Activated CD8-positive, alpha-beta T cell treated with anti-CD3 and anti-CD28 coated beads, Interleukin-2, amount 10 ng/mL, durations not matched to agents 7 days and 5 days (primary cell): ENCODE measurements at places on chromosomes 1 and 21. TPM values are rescaled to one million over a fixed set of nuclear protein-coding genes. Genes with fewer than 3 reads are reported as not detected.

GRCh38 chr1:116855773-116856201 is 53.9 kb upstream of the PTGFRN start:
- no peaks in the 10 kb centered on the region for H3K36me3 ChIP-seq
- peaks cover 19% of the 10 kb centered on the region for H3K4me1 ChIP-seq
- DNase-seq: no peak
- no peaks in the 10 kb centered on the region for H3K27me3 ChIP-seq
- H3K4me3 ChIP-seq: no peak overlapping the region
- H3K27ac ChIP-seq: no peak overlapping the region

DNA sequence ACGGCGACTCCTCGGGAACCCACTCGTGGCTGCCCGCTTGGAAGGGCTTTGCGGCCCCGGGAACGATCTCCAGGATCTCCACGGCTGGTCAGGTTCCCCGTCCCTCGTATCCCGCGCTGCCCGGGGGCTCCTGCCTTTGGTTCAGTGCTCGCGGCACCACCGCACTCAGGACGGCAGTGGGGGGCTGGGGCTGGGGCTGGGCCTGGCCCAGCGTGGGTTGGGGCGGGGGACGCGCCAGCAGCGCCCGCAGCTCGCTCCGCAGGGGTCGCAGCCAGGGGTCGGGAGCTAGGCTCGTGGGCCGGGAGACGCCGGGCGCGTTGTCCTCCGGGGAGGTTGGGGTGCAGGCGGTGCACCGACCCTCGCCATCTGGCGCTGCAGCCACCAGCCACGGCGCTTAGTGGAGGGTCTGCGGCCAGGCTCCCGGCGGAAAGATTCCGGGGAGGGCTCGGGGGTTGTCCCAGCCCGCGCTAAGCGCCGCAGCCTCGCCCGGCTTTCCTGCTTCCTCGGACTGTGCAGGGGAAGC is 8.9 kb downstream of the SIM2 start:
- H3K4me1 ChIP-seq: peaks cover 26% of the 10 kb centered on the region
- no peak for DNase-seq
- H3K4me3 ChIP-seq: no peak overlapping the region
- H3K27me3 ChIP-seq: peaks cover 78% of the 10 kb centered on the region
- no peak overlapping the region for H3K27ac ChIP-seq

Gene PHF13
- total RNA-seq: 11.8 TPM

Gene MMP23B
- total RNA-seq: 1.7 TPM

Gene MARK1
- not detected for total RNA-seq

- DNase-seq: no peak
- peaks cover 6% of the 10 kb centered on the region for H3K4me1 ChIP-seq
- H3K4me3 ChIP-seq: no peak overlapping the region
- H3K27me3 ChIP-seq: no peaks in the 10 kb centered on the region
- no peak overlapping the region for H3K27ac ChIP-seq
Measured at GRCh38 chr1:59025898-59026426, 242.1 kb upstream of the JUN start.

GRCh38 chr1:23578311-23578996 is 19.2 kb upstream of the ID3 start:
- peaks cover 64% of the 10 kb centered on the region for H3K4me1 ChIP-seq
- no peaks in the 10 kb centered on the region for H3K27me3 ChIP-seq
- H3K36me3 ChIP-seq: no peaks in the 10 kb centered on the region
- peak; percentile 42 for DNase-seq
- peak overlapping the region; percentile 38 for H3K4me3 ChIP-seq

Gene GPR3
- 0.47 TPM for total RNA-seq

GRCh38 chr1:166944186-166944967 is 31.0 kb downstream of the ILDR2 start:
- H3K36me3 ChIP-seq: no peaks in the 10 kb centered on the region
- H3K27ac ChIP-seq: no peak overlapping the region
- H3K27me3 ChIP-seq: peaks cover 24% of the 10 kb centered on the region
- H3K4me1 ChIP-seq: peaks cover 43% of the 10 kb centered on the region

Gene FMO1
- not detected for total RNA-seq

GRCh38 chr1:41364442-41365319 is 3.4 kb downstream of the FOXO6 start:
- H3K4me1 ChIP-seq: peaks cover 2% of the 10 kb centered on the region
- H3K27ac ChIP-seq: no peak overlapping the region

DNA sequence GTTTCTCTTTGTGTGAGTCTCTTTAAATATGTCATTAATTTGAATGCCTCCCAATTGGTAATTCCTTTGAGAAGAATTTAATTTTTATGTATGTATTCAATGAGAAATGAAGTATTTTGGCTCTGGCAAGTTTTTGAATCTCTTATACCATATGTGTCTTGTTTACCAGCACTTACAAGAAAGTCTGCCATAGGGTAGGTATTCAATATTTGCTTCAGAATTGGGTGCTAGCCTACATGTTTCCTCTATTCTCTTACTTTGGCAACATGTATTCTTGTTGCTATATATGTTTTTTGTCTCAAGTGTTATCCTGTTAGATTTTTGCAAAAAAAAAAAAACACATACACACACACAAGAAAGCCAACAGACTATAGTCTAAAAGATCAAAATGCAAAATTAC is 350.5 kb upstream of the PRMT6 start:
- H3K27ac ChIP-seq: no peak overlapping the region
- no peaks in the 10 kb centered on the region for H3K27me3 ChIP-seq
- no peaks in the 10 kb centered on the region for H3K4me1 ChIP-seq
- DNase-seq: no peak
- H3K4me3 ChIP-seq: no peak overlapping the region

GRCh38 chr1:1003618-1004419 is 3.9 kb upstream of the HES4 start:
- H3K4me3 ChIP-seq: no peak overlapping the region
- no peak overlapping the region for H3K27ac ChIP-seq
- no peaks in the 10 kb centered on the region for H3K36me3 ChIP-seq
- DNase-seq: no peak
- peaks cover 29% of the 10 kb centered on the region for H3K4me1 ChIP-seq

GRCh38 chr1:225460737-225461532 is 33.1 kb upstream of the LBR start:
- H3K36me3 ChIP-seq: no peaks in the 10 kb centered on the region
- no peaks in the 10 kb centered on the region for H3K27me3 ChIP-seq
- H3K27ac ChIP-seq: peak overlapping the region; percentile 75
- DNase-seq: peak; percentile 53
- H3K4me3 ChIP-seq: no peak overlapping the region

DNA sequence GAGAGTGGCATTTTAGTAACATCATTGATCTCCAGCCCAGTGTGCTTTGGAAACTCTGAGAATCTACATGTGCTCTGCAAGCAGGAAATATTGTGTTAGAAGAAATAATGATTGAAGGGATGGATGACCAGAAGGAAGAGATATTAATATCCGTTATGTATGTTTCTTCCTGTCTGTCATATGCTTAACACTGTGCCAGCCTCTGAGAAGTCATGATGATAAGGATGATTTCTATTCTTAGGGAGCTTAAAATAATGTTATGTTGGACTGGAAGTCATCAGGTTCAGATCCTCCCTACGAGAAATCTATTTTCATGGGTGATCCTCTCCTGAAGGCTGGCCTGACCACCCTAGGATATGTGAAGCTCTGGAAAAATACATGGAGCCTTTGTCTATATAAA is 192.4 kb upstream of the GORAB start:
- H3K4me3 ChIP-seq: no peak overlapping the region
- H3K36me3 ChIP-seq: no peaks in the 10 kb centered on the region
- DNase-seq: no peak
- H3K27me3 ChIP-seq: peaks cover 2% of the 10 kb centered on the region
- no peak overlapping the region for H3K27ac ChIP-seq

Gene FCRL5
- total RNA-seq: 0.10 TPM

GRCh38 chr1:202272103-202272845 is 69.5 kb downstream of the UBE2T start:
- peaks cover 3% of the 10 kb centered on the region for H3K4me1 ChIP-seq
- H3K36me3 ChIP-seq: no peaks in the 10 kb centered on the region
- no peak overlapping the region for H3K27ac ChIP-seq
- DNase-seq: no peak
- H3K27me3 ChIP-seq: peaks cover 15% of the 10 kb centered on the region
- H3K4me3 ChIP-seq: no peak overlapping the region

- no peak overlapping the region for H3K4me3 ChIP-seq
- H3K27ac ChIP-seq: no peak overlapping the region
- no peak for DNase-seq
- H3K27me3 ChIP-seq: peaks cover 34% of the 10 kb centered on the region
Measured at GRCh38 chr1:200740571-200741208, 2.0 kb downstream of the CAMSAP2 start.

DNA sequence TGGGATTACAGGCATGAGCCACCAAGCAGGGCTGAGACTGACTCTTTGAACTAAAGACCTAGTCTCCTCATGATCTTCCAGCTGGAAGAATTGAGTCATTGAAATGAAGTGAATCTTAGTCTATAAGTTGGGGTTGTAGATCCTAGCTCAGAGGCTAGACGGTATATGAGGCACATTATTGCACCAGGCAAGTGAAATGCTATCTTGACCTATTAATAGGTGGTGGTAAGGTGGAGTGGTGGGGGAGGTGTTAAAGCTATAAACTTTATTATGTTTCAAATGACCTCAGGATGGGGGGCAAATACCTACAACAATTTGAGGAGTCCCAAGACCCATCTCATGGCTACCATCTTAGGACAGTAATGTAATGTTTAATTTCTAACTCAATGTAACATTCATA is 36.8 kb upstream of the SLC16A1 start:
- H3K4me1 ChIP-seq: no peaks in the 10 kb centered on the region
- H3K27me3 ChIP-seq: no peaks in the 10 kb centered on the region
- no peak overlapping the region for H3K4me3 ChIP-seq
- H3K36me3 ChIP-seq: peaks cover 9% of the 10 kb centered on the region
- no peak overlapping the region for H3K27ac ChIP-seq

DNA sequence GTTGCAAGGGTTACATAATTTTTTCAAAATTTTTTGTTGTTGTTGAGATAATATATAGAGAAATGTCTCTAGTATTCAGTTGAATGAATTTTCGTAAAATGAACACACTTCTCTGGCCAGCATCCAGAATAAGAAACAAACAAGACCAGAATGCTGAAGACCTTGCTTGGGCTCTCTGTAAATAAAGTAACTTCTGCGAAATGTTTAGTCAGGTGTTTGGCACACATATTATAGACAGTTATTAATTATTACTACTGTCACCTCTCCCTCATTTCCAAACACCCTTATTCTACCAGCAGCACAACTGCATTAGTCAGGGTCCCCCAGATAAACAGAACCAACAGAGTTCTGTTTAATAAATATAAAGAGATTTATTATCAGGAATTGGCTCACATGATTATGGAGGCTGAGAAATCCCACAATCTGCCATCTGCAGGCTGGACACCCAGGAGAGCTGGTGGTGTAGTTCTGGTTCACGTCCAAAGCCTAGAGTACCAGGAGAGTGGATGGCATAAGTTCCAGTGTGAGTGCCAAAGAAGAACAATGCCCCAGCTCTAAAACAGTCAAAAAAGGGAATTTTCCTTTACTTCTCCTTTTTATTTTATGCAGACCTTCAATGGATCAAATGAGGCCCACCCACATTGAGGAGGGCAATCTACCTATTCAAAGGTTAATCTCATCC is 44.1 kb upstream of the KCND3 start:
- no peak for DNase-seq
- H3K4me1 ChIP-seq: no peaks in the 10 kb centered on the region
- H3K4me3 ChIP-seq: no peak overlapping the region
- no peak overlapping the region for H3K27ac ChIP-seq
- H3K27me3 ChIP-seq: peaks cover 9% of the 10 kb centered on the region

Gene CATSPERE
- 0.37 TPM for total RNA-seq

Gene CLCC1
- 11.8 TPM for total RNA-seq

Gene TFF1
- not detected for total RNA-seq

- H3K27ac ChIP-seq: peak overlapping the region; percentile 69
- peaks cover 58% of the 10 kb centered on the region for H3K36me3 ChIP-seq
- peaks cover 82% of the 10 kb centered on the region for H3K4me1 ChIP-seq
- peak; percentile 50 for DNase-seq
- peak overlapping the region; percentile 1 for H3K4me3 ChIP-seq
Measured at GRCh38 chr1:67339623-67340343, 32.1 kb downstream of the IL12RB2 start.

DNA sequence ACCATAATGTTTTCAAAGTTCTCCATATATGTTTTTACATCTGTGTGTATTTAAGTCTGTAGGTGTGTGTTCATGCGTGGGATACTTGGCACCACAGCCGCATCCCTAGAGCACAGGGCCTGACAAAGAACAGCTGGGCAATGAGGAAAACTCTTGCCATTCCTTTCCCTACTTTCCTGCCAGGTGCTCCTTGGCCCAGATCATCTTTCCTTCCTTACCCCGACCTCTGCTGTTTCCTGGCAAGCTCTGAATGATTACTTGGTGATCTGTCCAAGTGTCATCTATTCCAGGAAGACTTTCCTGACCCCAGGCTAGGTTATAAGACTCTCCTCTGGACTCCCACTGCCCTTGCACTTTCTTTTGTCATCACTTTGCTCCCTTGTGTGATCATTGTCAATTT is 123.6 kb downstream of the ELAVL4 start:
- no peak overlapping the region for H3K27ac ChIP-seq
- H3K4me1 ChIP-seq: no peaks in the 10 kb centered on the region
- H3K27me3 ChIP-seq: no peaks in the 10 kb centered on the region
- H3K36me3 ChIP-seq: no peaks in the 10 kb centered on the region

Gene TMEM81
- 2.8 TPM for total RNA-seq

DNA sequence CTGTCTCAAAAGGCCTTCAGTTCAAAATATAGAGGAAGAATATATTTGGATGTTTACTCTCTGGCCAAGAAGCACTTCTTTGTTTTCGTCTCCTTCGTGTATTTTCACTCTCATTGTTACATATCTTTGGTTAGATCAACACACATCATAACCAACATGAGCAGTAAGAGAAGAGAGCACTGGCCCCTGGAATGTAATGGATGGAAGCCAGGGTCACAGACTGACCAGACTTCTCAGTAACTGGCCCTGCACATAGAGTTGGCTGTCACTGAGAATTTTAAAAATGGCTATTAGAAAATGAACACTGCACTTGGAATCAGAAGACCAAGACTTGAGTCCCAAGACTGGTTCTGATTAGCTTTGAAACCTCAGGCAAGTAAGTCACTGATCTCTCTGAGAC is 215.9 kb upstream of the RRP15 start:
- H3K4me1 ChIP-seq: no peaks in the 10 kb centered on the region
- no peaks in the 10 kb centered on the region for H3K36me3 ChIP-seq
- no peak for DNase-seq
- H3K4me3 ChIP-seq: no peak overlapping the region

GRCh38 chr21:17793246-17794123 is 25.7 kb downstream of the C21orf91 start:
- H3K4me3 ChIP-seq: peak overlapping the region; percentile 73
- no peak for DNase-seq
- H3K4me1 ChIP-seq: peaks cover 74% of the 10 kb centered on the region
- H3K27me3 ChIP-seq: no peaks in the 10 kb centered on the region

DNA sequence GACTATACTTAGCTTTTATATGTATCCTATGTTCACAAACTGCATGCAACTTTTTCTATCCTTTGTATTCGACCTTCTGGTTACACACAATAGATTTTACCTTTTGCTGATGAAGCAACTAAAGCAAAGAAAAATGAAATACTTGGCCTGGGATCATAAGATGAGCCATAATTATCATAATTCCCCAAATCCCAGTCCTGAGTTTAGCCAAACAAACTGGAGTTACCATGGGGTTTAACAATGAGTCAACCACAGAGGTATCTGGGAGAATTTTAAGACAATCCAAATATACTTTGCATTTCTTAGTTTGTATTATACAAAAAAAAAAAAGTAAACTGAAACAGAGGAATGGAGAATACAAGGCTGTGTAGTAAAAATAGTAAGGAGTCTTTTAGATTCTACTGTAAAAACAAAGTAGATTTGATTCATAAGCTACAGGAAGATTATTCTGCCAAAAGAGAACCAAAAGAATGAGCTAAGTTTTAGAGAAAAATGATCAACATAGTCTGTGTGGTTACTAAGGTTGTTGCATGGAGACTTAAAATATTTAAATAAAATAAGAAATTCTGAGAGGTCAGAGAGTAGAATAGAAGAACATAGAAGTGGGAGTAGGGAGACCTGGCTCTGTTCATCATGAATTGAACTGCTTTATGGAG is 60.4 kb upstream of the GORAB start:
- no peak for DNase-seq
- no peak overlapping the region for H3K4me3 ChIP-seq
- no peaks in the 10 kb centered on the region for H3K36me3 ChIP-seq
- peaks cover 3% of the 10 kb centered on the region for H3K27me3 ChIP-seq
